CD4-positive, alpha-beta T cell treated with Interleukin-6 at 100 ng/mL for 8 hours (primary cell): ENCODE measurements at places on chromosomes 11 and 22.

GRCh38 chr11:20156876-20157613 is 3.2 kb downstream of the DBX1 start:
- DNase-seq = peak; percentile 49

DNA sequence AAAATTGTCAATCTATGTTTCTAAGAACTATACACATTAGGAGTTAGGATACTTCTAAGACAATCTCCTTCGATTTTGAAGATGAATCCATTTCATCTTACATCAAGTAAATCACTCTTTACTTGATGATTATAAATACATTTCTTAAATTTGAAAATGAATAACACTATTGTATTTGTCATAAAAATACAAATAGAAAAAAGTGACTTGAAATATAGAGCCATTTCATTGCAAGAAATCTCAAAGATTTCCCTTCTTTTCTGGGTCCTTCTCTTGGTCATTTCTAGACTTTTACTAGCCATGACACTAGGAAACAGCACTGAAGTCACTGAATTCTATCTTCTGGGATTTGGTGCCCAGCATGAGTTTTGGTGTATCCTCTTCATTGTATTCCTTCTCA is at the start of gene OR5AK2:
Gene OR5AK2 (plus strand): TSS at position 301 of the 400 bp plus-strand sequence. CDS start 0 bp downstream, at position 301.
- DNase-seq = no peak

- no peak for DNase-seq
Measured at GRCh38 chr22:35893698-35894097, 134.9 kb downstream of the RBFOX2 start.

DNA sequence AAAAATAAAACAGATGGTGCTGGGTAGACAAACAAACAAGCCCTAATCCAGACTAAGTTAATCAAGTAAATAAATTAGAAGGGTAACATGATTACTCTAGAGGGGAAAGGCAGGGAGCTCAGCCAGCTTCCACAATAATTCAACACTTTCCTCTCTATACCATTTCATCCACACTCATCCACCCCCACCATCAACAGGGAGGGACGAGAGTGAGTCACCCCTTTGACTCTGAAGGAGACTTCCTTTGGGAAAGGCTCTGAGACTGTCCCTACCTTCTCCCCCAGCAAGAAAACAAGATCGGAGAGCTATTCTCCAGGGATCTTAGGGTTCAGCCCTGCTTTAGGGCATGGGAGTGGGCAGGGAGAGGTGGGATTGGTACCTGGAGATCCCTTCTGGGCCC is 33.1 kb downstream of the TRIM66 start:
- DNase-seq = no peak

DNA sequence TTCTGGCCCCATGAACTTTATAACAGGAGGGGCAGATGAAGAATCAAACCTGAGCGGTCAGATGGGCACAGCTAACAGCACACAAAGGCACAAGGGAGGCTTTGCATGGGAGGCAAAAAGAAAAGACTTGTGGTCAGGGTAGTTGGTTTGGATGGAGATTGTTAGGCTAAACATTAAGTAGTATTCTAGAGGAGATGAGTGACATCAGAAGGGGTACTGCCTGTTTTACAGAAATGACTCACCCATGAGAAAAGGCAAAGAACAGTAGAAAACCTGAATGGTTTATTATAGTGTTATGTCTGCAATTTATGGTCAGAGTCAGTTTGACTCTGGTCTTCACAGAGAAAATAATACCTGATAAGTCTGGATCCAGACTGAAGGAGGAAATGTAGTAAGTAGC is 129.8 kb upstream of the KIRREL3 start:
- no peak for DNase-seq

DNA sequence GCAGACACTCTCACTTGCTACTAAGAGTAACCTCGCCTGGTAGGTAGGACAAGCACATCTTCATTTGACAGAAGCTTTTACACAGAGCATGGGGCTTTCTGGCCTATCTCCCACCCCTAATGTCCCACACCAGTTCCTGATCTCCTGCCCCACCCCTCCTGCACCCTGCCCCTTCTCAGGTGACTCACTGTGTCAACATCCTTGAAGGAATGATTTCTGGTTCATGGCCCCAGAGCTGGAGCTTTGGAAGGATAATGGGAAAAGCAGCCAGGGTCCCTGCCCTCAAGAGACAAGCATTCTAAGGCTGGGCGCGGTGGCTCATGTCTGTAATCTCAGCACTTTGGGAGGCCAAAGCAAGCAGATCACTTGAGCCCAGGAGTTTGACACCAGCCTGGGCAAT is 47.2 kb downstream of the LRFN4 start:
- no peak for DNase-seq

DNA sequence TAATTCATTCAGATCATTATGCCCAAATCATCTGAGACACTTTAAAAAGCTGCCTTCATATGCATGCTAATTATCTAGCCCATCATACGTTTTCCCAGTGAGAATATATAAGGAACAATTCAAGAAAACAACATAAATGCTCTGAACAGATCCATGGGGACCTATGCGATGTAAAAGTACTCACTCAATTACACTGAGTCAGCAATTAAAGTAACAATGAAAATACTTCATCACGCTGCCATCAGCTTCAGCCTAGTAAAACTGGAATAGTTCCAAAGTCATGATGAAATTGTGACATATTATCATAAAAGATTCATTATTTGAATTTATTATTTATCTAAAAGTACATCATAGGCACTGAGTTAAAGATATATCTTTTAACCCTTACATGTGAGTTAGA is 3.7 kb upstream of the OR8K5 start:
- no peak for DNase-seq

- no peak for DNase-seq
Measured at GRCh38 chr11:44571871-44572270, 6.4 kb downstream of the CD82 start.

GRCh38 chr11:42054351-42054900 is 595.0 kb upstream of the LRRC4C start:
- no peak for DNase-seq

GRCh38 chr11:127052404-127052803 is 51.8 kb upstream of the KIRREL3 start:
- no peak for DNase-seq

DNA sequence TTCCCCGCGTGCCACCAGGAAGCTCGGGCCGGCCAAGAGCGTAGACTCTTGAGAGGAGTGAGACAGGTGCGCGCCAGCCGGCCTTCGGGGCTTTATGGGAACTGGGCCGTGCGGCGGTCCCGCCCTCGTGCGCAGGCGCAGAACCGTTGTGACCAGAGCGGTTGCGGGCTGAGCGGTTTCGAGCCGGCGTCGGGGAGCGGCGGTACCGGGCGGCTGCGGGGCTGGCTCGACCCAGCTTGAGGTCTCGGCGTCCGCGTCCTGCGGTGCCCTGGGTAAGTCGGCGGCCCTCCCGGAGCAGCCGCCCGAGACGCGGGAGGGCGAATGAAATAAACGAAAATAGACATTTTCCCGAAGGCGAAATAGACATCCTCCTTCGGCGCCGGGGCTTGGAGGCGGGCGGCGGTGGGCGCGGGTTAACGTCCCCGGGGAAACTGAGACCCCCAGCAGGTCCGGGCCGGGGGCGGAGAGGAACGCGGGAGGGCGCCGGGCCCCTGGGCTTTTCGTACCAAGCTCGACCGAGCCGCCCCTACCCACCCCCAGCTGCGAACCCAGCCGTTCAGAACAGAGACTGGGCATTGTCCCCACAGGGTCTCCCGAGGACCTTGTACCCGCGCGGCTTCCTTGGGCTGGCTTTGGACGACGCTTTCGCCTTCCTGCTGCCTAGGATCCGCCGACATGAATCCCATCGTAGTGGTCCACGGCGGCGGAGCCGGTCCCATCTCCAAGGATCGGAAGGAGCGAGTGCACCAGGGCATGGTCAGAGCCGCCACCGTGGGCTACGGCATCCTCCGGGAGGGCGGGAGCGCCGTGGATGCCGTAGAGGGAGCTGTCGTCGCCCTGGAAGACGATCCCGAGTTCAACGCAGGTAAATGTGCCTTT is at the start of gene ASRGL1:
Gene ASRGL1 (plus strand): TSS at position 146 of the 879 bp plus-strand sequence. CDS start 530 bp downstream, at position 676.
- peak; percentile 67 for DNase-seq

GRCh38 chr22:50136581-50137015 is 33.9 kb upstream of the PANX2 start:
- no peak for DNase-seq

DNA sequence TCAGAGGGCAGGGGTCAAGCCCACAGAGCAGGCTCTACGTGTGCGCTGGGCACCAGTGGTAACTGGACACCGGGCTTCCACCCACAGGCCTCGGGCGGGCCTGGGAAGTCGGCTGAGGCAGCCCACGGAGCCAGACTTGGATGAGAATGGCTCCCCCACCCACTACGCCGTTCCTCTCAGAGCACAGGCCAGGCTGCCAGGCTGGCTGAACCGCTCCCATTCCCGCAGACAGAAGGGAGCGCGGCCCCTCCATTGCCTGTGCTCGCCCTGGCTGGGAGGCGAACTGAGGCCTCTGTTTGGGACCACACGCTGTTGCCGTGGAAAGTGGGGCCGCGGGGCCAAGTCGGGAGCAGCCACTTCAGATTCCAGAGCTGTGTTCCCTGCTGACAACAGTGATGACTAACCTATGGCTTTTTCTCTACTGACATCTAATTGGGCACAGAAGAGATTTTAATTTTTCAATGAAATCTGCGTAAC is 63.9 kb downstream of the MYH9 start:
- DNase-seq = no peak

DNA sequence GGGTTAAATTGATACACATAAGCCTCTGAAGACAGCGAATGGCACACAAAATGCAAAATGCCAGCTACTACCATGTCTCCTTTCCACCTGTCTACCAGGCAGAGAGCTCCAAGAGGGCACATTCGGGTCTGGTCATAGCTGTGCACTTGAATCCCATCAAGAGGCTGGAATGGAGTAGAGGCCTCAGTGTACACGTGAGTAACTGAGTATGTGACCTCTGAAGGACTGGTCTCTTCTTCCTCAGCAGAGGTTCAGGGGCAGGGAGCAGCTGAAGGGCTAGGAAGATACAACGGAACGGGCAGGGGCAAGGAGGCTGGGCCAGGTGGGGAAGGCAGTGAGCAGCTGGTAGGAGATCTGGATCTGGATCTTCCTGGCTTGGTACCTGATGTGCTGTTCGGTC is 56.3 kb upstream of the PHOX2A start:
- no peak for DNase-seq

GRCh38 chr11:628056-628455 is 1.1 kb upstream of the SCT start:
- DNase-seq = no peak

DNA sequence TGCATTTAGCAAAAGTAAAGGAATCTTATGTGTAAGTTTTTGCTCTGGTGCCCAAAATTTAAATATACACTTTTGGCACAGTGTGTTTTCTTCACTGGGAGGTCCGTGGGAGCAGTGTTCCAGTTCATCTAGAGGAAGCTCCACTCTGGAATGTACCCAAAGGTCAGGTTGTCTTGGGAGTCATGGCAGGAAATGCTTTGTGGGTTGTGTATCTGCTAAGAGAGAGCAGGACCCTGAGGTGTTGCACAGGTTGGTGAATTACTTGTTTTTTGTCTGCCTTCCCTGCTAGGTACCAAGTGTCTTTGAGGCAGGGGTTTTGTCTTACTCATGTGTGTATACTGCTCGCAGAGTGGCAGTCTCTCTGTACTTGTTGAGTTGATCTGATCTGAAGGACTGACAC is 37.3 kb downstream of the DIXDC1 start:
- DNase-seq = no peak

- no peak for DNase-seq
Measured at GRCh38 chr11:100883830-100884229, 196.7 kb downstream of the ARHGAP42 start.

DNA sequence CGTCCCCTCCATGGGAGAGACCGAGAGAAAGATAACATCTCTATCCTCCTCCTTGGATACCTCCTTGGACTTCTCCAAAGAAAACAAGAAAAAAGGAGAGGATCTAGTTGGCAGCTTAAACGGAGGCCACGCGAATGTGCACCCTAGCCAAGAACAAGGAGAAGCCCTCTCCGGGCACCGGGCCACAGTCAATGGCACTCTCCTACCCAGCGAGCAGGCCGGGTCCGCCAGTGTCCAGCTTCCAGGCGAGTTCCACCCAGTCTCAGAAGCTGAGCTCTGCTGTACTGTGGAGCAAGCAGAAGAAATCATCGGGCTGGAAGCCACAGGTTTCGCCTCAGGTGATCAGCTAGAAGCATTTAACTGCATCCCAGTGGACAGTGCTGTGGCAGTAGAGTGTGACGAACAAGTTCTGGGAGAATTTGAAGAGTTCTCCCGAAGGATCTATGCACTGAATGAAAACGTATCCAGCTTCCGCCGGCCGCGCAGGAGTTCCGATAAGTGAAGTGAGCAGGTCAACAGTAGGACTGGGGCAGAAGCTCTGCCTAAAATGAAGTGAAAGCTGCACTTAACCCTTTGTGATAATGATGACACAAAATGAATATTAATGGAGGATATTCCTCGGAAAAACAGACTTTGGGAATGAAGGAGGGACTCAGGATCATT is 65.3 kb downstream of the WNT11 start:
- DNase-seq = no peak

GRCh38 chr11:72225411-72225951 is 914 bp downstream of the INPPL1 start:
- no peak for DNase-seq

DNA sequence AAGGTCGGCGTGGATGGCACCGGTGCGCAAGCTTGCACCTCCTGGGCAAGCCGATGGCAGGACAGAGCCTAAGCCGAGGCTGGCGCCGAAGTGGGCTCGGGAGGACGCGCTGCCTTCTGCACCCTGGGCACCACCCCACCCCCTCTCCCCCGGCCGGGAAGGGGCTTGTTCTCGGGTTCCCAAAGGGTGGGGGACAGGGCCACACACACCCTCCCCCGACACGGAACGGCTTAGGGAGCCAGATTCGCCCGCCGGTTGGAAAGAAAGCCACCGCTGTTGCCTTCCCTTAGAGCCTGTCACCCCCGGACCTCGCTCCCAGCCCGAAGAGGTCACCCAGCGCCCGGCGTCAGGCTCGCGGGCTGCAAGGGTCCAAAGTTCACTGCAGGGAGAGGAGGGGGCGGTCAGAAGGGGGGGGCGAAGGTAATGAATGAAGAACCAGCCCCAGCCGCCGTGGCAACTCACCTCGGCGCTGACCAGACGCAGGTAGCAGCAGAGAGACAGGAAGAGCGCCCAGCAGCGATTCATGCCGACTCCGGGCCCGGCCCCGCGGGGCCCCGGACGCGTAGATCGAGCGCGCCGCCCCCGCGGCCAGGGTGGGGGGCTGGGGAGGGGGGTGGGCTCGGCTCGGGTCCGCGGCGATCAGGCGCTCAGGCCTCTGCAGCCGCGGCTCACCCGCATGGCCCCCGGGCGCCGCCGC is 1.2 kb downstream of the PDGFB start:
- peak; percentile 17 for DNase-seq

GRCh38 chr11:96257972-96258934 is 84.7 kb downstream of the MAML2 start:
- peak; percentile 74 for DNase-seq

DNA sequence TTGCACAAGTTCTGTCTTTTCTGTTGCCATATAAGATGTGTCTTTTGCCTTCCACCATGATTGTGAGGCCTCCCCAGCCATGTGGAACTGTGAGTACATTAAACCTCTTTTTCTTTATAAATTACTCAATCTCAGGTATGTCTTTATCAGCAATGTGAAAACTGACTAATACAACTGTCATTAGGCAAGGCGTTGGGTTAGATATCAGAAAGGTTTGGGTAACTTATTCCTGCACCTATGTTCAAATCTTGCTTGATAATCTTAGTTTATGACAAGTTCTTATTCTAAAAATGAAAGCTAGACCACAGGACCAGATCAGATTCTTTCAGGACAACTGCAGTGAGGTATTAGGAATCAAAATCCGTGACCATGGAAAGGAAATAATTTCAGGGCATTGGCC is 160.6 kb upstream of the BDNF start:
- DNase-seq = no peak
